Stimulated activated CD4-positive, alpha-beta T cell treated with anti-CD3 and anti-CD28 coated beads, TNF-alpha, amount 100 ng/mL, for 48 hours (primary cell): ENCODE measurements at places on chromosomes 2 and 18.

DNA sequence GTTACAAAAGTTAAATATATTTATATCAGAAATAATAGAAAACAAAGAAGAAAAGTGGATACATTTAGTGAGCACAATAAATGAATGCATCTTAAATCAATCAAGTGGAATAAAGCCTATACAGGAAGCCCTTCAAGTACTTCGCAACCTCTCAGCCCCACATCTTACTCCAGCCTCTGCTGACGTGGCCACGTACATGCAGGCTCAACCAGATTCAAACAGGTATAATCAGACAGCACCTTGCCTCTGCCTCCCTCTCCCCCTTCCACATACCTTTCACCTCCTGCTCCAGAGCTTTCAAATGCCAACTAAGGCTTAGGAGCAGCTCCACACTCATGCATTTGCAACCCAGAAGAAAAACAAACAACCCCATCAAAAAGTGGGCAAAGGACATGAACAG is 32.9 kb downstream of the CACNB4 start:
- DNase-seq = no peak

GRCh38 chr2:119233326-119234020 is 9.8 kb downstream of the STEAP3 start:
- DNase-seq = no peak

GRCh38 chr2:6657855-6658254 is 207.9 kb downstream of the CMPK2 start:
- no peak for DNase-seq

- no peak for DNase-seq
These were observed 104.2 kb downstream of the CCDC85A start for GRCh38 chr2:56287974-56288373.

GRCh38 chr2:216242365-216242764 is 129.9 kb downstream of the MARCHF4 start:
- DNase-seq = no peak

GRCh38 chr2:147530033-147530432 is 314.8 kb upstream of the ACVR2A start:
- DNase-seq = no peak

- DNase-seq = no peak
These were observed 168.9 kb downstream of the CDH7 start for GRCh38 chr18:65919663-65920062.
